H1 (cell line): ENCODE measurements at places on chromosomes 2 and 18. TPM values are rescaled to one million over a fixed set of nuclear protein-coding genes. Genes with fewer than 3 reads are reported as not detected.

The PDCL3 gene
- 29.4 TPM in 2 replicates for total RNA-seq

The ANAPC1 gene
- total RNA-seq = 107 and 110 TPM in 2 replicates

The CCBE1 gene
- total RNA-seq = 2.6 and 4.4 TPM in 2 replicates

The GAL3ST2 gene
- not detected in 2 replicates for total RNA-seq

The TMEM200C gene
- 8.3 and 9.6 TPM in 2 replicates for total RNA-seq
